CD4-positive, alpha-beta T cell treated with Interleukin-4 for 4 hours (primary cell): ENCODE measurements at places on chromosomes 2 and 18.

- DNase-seq = no peak
Observed at GRCh38 chr2:103754530-103754929, 992.7 kb downstream of the TMEM182 start.

DNA sequence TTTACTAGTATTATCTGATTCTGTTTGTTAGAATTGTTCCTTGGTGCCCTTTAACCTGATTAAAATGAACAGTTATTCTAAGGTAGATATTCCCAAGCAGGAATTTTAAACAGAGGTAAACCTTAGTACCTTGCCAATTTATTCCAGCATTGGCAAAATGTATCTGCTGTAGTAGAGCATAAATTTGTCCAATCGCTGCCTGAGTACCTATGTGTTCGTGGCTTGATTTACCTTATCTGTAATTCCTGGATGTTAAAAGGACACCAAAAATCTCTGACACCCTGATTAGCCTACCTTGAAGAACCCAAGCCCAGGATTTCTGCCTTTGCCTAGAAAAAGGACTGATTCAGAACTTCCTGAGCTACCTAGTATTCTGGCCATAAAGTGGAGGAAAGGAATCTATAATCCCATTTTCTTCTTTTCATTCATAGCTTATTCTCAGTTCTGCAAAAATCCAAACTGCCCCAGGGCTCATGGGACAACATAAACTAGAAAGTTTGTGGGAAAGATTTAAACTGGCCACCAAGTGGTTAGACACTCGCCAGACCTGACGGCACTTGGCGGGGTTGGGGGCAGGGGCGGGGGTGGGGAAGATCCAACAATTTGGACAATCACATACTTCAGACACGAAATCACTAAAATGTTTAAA, 16.2 kb upstream of the ZCCHC2 start:
- DNase-seq = no peak

GRCh38 chr18:48729404-48729803, 190.6 kb downstream of the CTIF start:
- DNase-seq = no peak

DNA sequence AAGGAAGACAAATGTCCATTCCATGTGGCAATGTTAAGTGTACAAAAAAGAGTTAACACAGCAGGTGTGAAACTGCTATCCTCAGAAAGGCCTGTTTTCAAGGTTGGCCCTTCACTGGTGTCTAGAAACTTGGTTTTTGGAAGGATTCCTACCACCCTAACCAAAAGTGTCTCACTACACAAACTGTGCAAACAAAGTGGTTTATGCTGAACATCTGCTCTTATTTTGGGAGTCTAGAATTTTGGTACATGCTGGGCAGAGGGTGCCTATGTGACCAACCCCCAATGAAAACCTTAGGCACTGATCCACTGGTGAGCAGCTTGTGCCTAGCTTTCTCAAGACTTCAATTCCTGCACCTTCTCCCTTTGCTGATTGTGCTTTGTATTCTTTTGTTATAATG, 14.3 kb downstream of the GFPT1 start:
- no peak for DNase-seq

DNA sequence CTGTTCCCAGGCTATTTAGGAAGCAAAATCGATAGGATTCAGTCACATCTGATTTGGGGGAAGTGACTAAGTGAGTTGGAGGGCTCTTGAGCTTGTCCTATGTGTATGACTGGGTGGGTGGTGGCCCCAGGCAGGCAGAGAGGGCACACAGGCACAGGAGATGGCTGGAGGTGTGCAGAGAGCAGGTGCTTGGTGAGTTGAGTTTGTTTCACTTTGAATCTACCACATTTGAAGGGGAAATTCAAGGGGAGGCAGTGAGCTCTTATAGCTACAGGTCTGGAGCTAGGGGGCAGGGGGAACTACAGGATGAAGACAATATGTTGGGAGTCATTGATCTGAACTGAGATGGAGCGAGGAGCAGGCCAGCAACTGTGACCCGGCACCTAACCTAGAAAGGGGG, 42.5 kb upstream of the TMEM200C start:
- DNase-seq = no peak

- no peak for DNase-seq
Observed at GRCh38 chr18:56067214-56067894, 479.4 kb upstream of the TCF4 start.
